ENCODE measurements at places on chromosomes 12 and 14.

GRCh38 chr12:91687052-91688017 is 458.3 kb downstream of the BTG1 start:
- DNase-seq, result peak; percentile 0

DNA sequence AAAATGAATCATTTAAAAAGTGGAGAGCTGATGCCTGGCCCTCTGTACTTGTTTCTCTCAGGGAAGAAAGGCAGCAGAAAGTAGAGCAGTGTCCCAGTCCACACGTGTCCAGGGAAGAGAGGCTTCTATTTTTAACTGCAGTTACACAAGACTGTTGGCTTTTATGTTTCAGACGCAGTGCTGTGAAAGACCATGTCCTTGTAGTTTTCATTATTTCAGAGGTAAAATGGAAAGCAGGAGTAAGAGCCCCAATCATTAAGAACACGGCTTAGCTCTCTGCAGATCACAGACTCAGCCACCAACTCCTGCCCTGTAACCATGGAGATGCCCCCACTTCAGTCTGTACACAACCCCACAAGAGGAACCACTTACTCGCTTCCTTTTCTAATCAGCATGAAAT is 336.3 kb downstream of the DAD1 start:
- DNase-seq, result no peak

DNA sequence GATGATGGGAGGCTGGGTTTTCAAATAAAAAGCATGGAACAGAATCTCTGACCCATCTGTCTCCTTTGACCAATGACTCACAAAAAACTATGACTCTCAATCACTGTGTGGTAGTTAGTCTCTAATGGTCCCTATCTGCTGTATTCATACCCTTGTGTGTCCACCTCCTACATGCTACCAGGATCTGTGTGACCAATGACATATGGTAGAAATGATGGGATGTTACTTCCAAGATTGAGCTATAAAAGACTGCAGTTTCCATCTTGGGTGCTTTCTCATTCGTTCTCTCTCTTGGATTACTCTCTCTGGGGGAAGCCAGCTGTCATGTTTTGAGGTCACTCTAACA is 144.7 kb upstream of the BTG1 start:
- no peak for DNase-seq

DNA sequence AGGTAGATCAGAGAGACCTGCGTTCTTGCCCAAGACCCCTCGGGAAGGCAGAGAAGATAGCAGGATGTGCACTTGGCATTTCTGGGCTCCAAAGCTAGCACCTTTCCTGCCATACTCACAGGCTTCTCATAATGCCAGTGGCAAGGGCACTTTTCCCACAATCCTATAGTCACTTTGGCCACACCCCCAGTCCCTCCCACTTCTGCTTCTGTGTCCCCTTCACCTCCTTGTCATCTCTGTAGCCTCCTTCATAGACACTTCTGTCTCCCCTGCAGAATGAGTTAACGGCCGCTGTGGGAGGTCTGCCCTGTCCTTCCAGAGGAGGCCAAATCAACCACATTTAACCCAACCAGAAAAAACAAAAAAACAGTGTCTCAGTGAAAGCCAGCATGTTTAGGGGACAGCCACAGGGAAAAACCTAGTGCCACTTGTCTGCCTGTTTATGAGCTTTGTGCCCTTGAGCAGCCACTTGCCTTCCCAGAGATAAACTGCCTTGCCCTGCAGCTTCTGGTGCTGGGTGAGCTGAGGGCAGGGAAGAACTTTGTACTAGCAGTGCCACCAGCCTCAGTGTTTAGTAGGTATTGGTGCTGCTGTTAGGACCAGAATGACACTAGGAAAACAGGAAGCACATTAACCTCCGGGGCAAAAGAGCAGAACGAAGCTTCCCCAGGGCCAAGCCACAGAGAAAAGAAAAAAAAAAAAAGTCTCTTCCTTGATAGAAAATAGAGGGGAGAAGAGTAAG is 193.0 kb upstream of the PWP1 start:
- DNase-seq, result no peak

DNA sequence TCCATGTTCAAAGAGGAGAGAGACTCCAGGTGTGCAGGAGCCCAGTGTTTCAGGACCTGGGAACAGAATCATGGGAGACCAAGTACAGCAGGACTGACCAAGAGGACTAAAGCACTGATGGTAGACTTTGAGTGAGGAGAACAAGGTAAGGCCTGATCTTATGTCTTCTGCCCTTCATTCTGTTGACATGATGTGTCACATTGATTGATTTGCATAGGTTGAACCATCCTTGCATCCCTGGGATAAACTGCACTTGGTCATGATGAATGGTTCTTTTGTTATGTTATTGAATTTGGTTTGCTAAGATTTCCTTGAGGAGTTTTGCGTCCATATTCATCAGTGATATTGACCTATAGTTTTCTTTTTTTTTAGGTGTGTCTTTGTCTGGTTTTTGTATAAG is 497.0 kb downstream of the TMEM121 start:
- DNase-seq, result no peak

- no peak for DNase-seq
Measured at GRCh38 chr14:101953151-101953550, 11.2 kb upstream of the DYNC1H1 start.

GRCh38 chr14:68062651-68063050 is 243.1 kb downstream of the RAD51B start:
- DNase-seq, result no peak

DNA sequence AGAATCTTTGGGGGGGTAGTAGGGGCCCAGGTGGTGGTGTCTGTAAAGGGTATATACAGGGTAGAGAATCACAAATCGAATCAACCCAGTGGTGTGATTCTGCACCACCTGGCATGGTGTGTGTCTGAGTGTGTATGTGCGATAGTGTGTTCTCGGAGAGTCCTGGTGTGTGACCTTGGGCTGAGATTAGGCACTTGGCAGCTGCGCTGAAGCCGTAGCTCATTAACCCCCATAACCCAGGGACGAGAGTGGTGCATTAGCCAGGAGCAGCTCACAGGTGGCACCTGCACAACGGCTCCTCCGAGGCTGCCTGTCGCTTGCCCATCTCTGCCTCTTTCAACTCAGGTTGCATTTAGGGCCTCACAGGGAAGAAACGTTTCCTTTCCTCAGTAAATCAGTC is 15.6 kb upstream of the TESC start:
- no peak for DNase-seq

DNA sequence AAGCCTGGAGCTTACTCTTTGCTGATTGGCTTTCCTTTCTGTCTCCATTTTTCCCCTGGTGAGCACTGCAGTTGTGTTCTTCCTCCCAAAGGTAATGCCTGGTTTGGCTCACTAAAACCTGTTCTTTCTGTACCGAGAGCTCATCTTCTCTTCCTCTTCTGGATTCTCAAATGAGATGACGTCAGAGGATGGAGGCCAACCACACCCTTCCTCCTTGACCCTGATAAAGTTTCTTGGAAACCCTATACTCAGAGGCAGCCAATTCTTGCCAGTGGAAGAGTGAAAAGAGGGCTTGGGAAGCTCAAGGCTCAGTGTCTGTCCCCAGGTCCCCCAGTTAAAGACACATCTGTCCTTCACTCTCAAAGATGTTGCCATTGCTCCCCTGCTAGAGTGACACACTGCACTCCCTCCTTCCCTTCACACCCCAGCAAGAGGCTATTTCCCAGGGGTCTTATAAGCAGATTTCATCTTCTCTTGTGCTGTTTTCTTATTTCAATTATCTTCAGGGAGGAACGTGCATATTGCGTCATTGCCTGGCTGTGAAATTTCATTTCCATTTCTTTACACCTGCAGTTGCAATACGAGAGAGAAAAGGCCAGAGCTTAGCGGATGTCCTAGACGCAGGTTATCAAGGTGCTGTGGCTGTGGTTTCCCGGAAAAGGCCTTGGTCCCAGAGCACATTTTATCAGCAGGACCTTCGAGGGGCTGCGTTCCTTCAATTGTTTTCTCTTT is 27.3 kb downstream of the NTF3 start:
- DNase-seq, result no peak

GRCh38 chr12:94247246-94247645 is 98.9 kb downstream of the PLXNC1 start:
- no peak for DNase-seq

DNA sequence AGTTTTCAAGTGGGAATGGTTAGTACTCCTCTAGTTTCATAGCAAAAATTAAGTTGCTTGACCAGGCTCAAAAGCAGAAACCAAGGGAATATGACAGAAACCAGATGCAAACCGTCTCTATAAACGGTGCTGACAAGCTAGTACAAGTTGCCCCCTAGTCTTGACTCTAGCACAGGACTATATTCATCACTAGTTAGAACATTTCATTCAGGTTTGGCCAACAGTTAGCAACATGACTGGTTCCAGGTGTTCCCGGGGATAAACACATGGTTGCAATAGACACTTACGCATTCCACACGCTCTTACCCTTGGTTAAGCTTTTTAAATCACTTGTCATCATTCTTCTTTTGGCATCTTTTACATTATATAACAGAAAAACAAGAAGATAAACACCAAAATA is 103.6 kb downstream of the SCFD1 start:
- DNase-seq, result no peak

- DNase-seq, result no peak
Measured at GRCh38 chr12:65986047-65986446, 144.5 kb downstream of the LLPH start.

DNA sequence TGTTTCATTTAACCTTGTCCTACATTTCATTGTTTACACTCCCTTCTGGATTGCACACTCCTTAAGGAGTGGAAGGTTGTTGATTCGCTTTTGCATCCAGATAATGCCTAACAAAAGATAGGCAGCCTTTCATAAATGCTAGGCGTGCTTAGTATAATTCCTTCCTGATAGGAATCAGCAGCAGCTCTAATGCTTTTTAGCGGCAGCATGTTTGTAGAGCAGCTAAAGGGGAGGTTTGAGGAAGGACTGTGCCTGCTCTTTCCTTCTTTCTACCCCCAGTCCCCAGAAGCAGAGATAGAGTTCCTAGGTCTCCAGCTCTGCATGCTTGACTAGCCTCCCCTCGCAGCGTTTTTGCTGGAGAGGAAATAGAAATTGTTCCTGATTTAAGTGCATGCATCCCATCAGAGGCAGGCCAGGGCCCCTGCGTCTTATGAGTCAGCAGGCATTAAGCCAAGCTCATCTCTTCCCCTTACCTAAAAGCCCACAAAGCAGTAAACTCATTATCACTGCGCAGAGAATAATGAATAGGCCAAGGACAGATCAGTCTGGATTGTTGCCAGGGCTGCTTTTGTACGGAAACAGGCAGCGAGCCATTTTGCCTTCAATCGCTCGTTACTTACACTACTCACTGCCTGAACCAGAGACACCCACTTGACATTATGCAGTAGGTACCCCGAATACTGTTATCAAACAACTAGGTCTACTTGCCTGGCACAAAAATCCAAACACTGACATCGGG is 14.0 kb upstream of the TBPL2 start:
- DNase-seq, result no peak

DNA sequence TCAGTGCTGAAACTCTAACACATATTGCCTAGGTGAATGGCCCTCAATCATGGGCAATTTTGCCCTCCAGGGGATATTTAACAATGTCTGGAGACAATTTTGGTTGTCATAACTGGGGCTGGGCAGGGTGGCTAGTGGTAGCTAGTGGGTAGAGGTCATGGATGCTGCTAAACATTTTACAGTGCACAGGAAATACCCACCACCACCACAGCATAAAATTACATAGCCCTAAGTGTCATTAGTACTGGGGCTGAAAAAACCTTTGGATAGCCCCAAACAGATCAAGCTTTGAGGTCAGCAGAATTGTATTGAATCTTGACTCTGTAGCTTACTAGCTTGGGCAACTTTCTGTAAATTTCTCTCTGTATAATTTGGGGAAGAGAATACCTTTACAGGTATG is 758.0 kb downstream of the BCL11B start:
- no peak for DNase-seq

DNA sequence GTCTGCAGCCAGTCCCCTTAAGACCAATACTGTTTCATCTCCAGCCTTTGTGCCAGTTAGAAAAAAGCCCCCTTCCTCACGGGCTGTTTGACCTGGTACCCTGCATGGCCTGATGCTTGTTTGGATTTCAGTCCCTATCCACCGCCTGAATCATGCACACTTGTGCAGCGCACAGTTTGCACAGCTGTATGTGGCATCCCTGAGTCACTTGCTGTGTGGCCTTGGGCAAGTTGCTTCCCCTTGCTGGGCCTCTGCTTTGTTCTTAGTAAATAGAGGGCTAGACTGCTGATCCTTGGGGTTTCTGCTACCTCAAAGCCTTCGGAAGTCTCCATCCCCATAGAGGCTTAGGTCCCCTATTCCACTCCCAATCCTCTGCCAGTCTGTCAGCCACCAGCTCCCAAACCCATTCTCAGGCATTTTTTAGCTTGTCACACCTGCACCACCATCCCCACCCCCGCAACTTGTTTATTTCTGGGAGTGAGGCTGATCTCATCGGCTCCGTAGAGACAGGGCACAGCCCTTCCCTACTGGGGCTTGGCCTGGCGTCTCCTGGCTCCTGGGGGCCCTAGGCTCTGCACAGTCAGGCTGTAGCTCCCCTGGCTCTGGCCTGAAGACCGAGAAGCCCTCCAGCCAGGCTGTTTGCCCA is 8.8 kb downstream of the KRT80 start:
- DNase-seq, result no peak

- DNase-seq, result no peak
Measured at GRCh38 chr14:51071857-51072256, 23.0 kb downstream of the TRIM9 start.

GRCh38 chr12:24741216-24741615 is 207.7 kb downstream of the BCAT1 start:
- no peak for DNase-seq

GRCh38 chr12:116784238-116784612 is 46.1 kb downstream of the RNFT2 start:
- no peak for DNase-seq

DNA sequence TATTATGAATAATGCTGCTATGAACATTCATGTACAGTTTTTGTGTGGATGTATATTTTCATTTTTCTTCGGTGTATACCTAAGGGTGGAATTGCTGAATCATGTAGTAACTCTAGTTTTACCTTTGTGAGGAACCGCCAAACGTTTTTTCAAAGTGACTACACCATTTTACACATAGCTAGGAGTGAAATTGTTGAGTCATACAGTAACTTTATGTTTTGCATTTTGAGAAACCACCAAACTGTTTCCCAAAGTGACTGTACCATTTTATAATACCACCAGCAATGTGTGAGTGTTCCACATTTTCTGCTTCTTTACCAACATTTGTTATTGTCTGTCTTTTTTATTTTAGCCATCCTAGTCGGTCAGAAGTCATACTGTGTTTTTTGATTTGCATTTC is 3.1 kb upstream of the TPH2 start:
- DNase-seq, result no peak

DNA sequence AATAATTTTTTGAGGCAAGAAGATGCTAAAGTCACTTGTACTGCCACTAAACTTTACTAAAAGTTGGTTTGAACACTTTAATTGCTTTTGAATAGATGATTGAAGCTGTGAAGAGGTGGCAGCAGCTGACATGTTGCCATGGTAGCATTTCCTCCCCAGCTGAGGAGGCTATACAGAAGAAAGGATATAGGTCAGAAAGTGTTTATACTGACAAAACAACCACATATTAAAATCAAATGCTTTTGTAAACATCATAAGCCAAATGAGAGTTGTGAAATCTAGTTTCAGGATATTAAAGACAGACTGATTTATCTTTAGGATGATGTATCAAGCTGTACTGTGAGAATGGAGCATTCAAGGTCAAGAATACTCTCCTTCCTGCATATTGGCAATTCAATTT is 41.7 kb downstream of the TSPAN19 start:
- no peak for DNase-seq

- no peak for DNase-seq
Measured at GRCh38 chr12:66739940-66740651, 61.2 kb upstream of the GRIP1 start.

GRCh38 chr14:81062816-81063215 is 107.4 kb downstream of the TSHR start:
- DNase-seq, result no peak

Data from T-helper 9 cell (primary cell).